CD4-positive, alpha-beta T cell treated with Interferon alpha-2 for 1 hour (primary cell): ENCODE measurements at places on chromosomes 7 and 10.

DNA sequence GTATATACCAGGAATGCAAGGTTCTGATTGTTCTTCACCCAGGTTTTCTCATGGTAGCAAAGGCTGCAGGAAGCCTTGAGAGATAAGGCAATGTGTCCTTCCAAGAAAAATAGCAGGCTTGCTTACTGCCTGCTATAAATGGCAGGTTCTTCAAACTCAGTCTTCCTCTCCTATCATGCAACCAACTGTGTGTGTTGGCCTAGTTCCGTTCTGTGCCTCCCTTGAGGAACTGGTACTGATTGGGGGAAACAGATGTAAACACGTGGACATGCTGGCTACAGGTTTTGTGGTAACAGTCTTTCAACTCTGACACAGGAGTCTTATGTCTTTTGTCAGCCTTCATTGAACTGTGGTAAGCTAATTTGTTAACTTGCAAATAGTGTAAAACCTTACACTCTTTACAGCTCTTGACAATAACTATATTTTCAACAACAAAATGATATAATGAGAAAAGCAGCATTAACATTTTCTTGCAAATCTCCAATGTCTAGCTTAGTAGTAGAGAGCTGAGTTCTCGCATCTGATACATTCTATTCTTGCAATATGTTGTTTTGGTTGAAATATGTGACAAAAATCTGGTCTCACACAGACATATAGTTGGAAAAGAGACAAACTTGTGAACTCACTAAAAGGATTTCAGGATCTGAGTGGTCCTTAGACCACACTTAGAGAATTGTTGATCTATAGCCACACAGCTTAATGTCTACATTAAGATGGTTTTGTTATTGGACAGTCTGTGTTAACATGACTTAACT is 54.7 kb upstream of the LSM8 start:
- no peak for DNase-seq

GRCh38 chr10:76396134-76396533 is 964.7 kb downstream of the LRMDA start:
- no peak for DNase-seq

- DNase-seq: no peak
Observed at GRCh38 chr7:31794851-31795344, 107.9 kb downstream of the PPP1R17 start.

- DNase-seq: no peak
Observed at GRCh38 chr10:69464801-69465401, 13.6 kb downstream of the TSPAN15 start.

DNA sequence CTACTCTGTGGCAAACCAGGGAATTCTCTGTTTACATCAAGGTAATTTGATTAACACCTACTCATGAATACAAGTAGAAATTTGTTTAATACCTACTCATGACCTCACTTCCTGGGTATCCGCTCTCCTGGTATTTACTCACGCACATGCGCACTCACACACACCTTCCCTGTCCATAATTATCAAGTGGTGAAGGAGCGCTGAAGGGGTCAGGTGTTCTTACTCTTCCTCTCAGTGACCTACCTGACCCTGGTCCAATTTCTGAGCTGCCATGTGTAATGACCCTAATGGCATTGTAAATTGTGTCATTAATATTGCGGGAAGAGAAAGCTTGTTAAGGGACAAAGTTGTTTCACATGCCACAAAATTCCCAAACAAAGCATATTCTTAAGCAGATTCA is 41.3 kb upstream of the TRIL start:
- no peak for DNase-seq

DNA sequence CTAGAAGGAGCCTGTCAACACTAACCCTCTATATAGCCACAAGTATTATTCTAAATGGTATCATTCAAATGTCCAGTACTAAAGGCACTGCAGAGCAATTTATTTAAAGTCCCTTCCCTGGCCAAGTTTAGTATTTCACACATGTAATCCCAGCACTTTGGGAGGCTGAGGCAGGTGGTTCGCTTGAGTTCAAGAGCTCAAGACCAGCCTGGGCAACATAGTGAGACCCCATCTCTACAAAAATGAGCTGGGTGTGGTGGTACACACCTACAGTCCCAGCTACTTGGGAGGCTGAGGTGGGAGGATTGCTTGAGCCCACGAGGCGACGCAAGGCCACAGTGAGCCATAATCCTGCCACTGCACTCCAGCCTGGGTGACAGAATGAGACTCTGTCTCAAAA is 3.6 kb downstream of the GNA12 start:
- DNase-seq: no peak

- peak; percentile 54 for DNase-seq
Observed at GRCh38 chr10:96645191-96645721, 58.4 kb upstream of the TM9SF3 start.

DNA sequence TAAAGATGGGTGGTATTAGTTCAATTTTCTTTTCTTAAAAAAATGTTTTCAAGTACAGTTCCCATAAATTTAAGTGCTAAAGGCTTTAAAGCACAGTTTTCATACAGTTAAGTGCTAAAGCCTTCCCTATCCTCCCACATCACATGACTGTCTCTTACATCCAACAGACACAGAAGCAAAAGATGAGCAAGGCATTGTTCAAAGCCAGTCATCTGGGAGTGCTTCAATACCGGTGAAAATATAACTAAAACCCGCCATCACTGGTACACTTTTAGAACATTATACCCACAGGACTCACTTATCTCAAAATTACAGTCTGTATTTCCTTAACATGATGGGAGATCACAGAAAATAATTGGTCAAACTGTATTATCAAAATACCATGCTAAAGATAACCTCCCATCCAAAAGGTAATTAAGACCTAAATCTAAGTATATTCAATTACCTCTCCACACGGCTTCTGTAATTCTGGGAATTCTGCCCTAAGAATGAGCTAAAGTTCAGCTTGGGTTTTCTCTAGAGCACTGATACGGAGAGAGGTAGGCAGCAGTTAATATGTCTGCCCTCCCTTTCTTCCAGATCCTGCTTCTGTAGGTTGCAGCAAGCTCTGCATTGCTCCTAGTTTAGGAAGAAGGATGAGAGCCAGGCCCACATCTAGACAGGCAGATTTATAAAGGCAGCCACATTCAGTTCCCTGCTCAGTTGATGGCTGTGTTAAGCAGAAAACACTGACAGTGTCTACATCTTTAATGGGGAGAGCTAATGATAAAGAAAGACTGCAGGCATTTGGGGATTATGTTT is 474.8 kb upstream of the PFKP start:
- DNase-seq: no peak

GRCh38 chr7:85737426-85737825 is 550.6 kb upstream of the SEMA3D start:
- no peak for DNase-seq

- no peak for DNase-seq
Observed at GRCh38 chr7:1124816-1125602, 35.0 kb downstream of the ZFAND2A start.

DNA sequence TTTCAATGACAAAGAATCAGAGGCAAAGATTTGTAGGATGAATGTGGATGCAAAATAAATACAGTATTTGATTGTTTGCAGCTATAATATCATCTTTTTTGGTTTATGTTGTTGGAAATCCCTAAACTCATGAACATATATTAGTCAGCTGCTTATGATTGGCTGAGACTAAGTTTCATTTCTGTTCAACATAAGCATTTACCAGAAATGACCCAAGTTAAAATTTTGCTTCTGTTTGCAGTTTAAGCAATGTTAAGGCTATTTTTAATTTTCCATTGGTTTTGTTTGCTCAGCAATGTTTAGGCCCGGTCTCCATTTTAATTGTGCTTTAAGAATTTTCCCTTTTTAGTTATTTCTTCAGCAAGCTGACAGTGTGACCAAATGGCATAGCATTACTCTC is 22.0 kb downstream of the GIMAP6 start:
- no peak for DNase-seq

- DNase-seq: peak; percentile 51
Observed at GRCh38 chr10:123043409-123043925, 34.7 kb downstream of the ACADSB start.

DNA sequence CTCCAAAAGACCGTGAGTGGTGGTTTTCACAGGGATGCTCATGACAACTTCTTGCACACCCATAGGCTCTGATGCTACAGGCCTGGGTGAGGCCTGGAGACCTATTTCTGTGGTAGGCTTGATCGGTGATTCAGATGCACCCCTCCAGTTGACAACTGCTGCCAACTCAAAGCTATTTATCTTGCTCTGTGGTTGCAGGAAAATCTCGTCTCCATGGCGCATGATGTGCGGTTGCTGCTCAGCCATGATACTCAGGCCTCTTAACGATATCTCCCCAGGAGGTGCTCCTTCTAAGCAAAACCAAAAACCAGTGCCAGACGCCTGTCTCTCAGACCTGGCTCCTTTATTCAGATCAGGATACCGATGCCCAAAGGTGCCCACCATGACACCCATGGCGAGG is 31.4 kb downstream of the C10orf90 start:
- no peak for DNase-seq

- no peak for DNase-seq
Observed at GRCh38 chr10:129921801-129922597, 42.1 kb downstream of the EBF3 start.

DNA sequence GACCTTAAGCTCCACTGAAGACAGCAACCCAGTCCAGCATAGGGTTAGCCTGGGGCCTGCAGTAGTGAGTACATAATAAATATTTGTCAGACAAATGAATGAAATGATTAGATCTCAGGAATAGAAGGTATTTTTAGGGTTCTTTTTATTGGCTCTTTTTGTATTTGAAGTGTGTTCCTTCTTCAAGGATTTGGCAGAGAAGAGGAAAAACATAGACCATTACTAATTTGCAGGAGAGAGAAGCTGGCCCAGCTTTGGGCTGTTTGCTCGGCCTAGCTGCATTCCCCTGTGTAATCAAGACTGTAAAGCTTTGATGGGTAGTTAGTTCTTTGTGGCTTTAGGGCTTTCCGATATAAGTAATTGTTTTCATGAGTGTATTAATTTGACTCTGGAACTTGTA is 64.2 kb downstream of the CNNM2 start:
- no peak for DNase-seq

DNA sequence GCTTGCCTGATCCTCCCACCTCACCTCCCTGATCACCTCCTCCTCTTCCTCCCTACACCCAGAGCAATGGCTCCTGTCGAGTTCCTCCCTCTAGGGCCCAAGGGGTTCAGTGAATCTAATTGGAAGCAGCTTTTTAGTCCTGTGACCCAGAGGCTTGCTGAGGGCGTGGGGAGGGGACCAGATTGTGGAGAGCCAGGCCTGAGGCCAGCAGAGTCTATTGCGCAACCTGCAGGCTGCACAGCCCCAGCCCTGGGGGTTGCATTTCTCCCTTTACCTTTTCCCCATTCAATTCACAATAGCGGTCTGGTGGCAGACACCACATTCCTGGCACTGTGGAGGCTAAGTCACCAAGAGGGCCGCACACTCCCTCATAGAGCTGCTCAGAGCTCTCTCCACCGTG is 32.5 kb downstream of the GHRHR start:
- no peak for DNase-seq
